ENCODE measurements at places on chromosomes 6 and 20.

GRCh38 chr20:44544263-44544662 lies 22.4 kb upstream of the SERINC3 start:
- DNase-seq: no peak

GRCh38 chr6:33761922-33762629 lies 15.4 kb upstream of the IP6K3 start:
- peak; percentile 11 for DNase-seq

DNA sequence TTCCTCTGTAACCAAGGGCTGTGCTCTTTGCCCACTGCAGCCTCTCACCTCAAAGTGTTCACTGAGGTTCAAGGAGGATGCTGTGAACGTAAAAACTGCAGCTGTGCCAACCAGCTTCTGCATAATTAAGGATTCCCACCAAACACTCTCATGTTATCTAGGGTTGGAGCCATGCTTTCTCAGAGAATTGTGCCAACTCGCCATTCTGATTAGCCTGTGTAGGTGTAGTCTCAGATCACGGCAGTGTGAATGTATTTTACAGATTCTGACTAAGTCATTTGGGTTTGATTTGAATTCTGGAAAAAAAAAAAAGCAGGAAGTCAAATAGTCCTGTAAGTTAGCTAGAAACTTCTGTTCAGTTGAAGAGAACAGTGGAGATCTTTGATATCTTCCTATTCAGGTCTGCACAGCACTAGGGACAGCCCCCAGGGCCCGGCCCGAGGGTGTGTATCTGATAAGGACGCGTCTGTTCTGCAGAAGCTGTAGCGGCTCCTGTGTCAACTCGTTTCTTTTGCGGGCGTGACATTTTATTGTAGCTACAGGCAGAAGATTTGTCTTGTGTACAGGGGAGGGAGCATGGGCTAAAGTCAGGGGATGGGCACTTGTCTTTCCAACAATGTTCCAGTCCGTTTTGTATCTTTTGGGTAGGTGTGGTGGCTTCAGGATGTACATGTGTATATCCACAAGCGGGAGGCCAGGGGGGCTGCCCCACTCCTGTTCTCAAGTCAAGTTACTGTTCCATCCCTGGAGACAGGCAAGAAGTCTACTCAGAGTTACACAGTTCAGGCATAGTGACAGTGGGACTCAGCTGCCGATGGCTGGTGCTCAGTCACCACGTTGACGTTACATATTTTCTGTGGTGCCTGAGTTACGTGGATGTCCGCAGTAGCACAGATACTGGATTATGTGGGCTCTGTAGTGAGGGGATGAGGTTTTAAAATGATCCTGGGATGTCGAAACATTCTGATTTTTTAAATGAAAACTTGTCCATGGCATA lies 12.4 kb downstream of the IRF4 start:
- DNase-seq: no peak

GRCh38 chr6:151292974-151293687 lies 53.4 kb downstream of the AKAP12 start:
- DNase-seq: no peak

GRCh38 chr20:25006431-25007167 lies 14.0 kb upstream of the APMAP start:
- no peak for DNase-seq

Data from activated T-helper 9 cell treated with anti-CD3 and anti-CD28 coated beads, Interleukin-2, amount 50 U/mL, for 16 hours (primary cell).